Hair follicle dermal papilla cell (primary cell): ENCODE measurements at places on chromosomes 2 and 18. TPM values are rescaled to one million over a fixed set of nuclear protein-coding genes. Genes with fewer than 3 reads are reported as not detected.

Gene RNU2-63P
- under 0.01 TPM in 1 of 2 replicates, not detected in the other for total RNA-seq

Gene CHRND
- total RNA-seq, result not detected in 2 replicates

Gene COL6A3
- total RNA-seq, result 4,331 and 7,373 TPM in 2 replicates

Gene NLRC4
- not detected in 2 replicates for total RNA-seq

Gene INO80B
- 12.8 and 23.1 TPM in 2 replicates for total RNA-seq

Gene CYS1
- 9.4 and 14.2 TPM in 2 replicates for total RNA-seq

Gene TMEM37
- total RNA-seq, result 0.32 TPM in 1 of 2 replicates, not detected in the other

Gene AQP12B
- total RNA-seq, result not detected in 2 replicates
